ENCODE measurements at places on chromosomes 11 and 22. TPM values are rescaled to one million over a fixed set of nuclear protein-coding genes. Genes with fewer than 3 reads are reported as not detected.

OR4D5 gene
- not detected for polyA plus RNA-seq

BCO2 gene
- 0.17 TPM for polyA plus RNA-seq

DNA sequence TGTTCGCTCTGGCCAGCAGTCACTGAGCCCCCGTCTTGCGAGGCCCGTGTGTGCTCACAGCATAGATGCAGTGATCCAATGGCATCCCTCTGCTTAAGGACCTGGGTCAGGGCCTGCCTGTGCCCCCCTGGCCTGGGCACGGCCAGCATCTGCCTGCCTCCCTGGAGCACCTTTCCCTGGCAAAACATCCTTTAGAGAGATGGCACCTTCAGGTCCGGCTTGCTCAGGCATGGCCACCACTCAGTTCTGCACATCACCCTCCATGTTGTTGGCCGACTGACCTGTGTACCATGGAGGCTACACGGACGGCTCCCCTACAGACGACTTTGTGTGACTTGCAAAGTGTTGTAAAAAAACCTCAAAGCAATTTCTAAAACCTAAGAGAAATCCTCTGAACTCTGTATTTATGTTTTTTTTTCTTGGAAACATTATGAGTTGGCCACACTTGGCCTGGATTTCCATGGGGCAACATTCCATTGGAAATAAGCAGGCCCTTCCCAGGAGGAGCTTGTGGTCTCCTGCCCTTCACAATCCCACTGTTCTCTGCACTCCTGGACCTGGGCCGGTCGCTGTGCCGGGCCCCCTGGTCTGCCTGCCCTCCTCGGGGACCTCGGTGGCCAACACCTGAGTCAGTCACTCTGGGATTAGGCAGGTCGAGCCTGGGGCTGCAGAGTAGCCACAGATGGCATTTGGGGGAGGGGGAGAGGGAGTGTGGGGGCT, 592.4 kb downstream of the TBC1D22A start:
- DNase-seq, result no peak

GRCh38 chr22:43434928-43435311, 23.1 kb downstream of the MPPED1 start:
- DNase-seq, result no peak

DNA sequence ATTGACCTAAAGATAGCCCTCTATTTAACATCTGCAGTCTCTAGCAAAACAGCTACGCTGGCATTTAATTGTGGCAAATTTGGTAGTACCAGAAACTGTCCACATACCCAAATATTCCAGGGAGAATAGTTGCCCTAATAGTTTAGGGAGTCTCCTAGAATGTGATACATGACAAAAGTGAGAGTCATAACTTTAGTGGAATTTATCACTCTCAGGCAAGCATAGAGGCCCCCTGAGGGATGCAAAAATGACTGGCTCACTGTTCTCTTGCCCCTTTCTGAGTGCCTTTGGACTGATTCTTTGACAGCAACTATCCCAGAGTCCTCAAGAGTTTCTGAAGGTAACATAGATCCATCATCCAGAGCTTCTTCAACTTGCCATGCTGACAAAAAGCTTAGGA, 2.3 kb upstream of the OR51B4 start:
- no peak for DNase-seq

GRCh38 chr11:100930185-100930778, 199.3 kb downstream of the PGR start:
- no peak for DNase-seq

Data from CD8-positive, alpha-beta memory T cell (primary cell).